Regular cardiac myocyte (primary cell): ENCODE measurements at places on chromosomes 13 and 19. TPM values are rescaled to one million over a fixed set of nuclear protein-coding genes. Genes with fewer than 3 reads are reported as not detected.

GRK1 gene
- total RNA-seq, result 0.85 TPM in 1 of 2 replicates, not detected in the other

ZNF665 gene
- total RNA-seq, result 3.6 and 6.8 TPM in 2 replicates

GARIN5B gene
- not detected in 2 replicates for total RNA-seq

ZNF320 gene
- total RNA-seq, result 11.7 and 16.3 TPM in 2 replicates
